A549 treated with CORT108297 at 1 μM for 4 hours (cell line): ENCODE measurements at places on chromosomes 2 and 18. TPM values are rescaled to one million over a fixed set of nuclear protein-coding genes. Genes with fewer than 3 reads are reported as not detected.

The NPC1 gene
- total RNA-seq = 80.5 to 110 TPM (median 104 TPM) in 5 replicates

The ZNF396 gene
- 0.52 to 0.90 TPM (median 0.72 TPM) in 5 replicates for total RNA-seq

The RTP5 gene
- total RNA-seq = not detected in 5 replicates

The STPG4 gene
- 0.05 TPM in 1 of 5 replicates, not detected in the others for total RNA-seq

The CCDC68 gene
- 2.6 to 4.4 TPM (median 3.8 TPM) in 5 replicates for total RNA-seq

The CROCC2 gene
- not detected in 5 replicates for total RNA-seq

The GLI2 gene
- 17.1 to 28.0 TPM (median 24.1 TPM) in 5 replicates for total RNA-seq
